ENCODE measurements at places on chromosomes 4 and X.

DNA sequence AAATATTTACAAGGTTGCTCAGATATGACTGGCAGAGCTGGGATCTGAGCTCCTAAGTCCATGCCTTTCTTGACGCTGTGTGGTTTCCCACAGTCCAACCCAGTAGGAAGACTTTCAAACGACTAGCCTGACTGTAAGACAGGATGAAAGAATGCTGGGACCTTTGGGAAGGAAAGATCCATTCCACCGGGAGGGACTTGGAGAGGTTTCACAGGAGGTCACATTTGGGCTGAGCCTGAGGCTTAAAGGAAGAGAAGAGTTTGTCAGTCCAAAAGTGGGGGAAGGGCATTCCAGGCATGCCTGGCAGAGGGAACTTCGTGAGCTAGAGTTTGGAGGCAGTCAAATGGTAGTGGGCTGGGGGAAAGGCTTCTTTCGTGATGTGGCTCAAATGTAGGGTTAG is 1.5 kb downstream of the STARD8 start:
- DNase-seq, result peak; percentile 35

GRCh38 chrX:43456063-43456462 is 200.0 kb upstream of the MAOA start:
- no peak for DNase-seq

GRCh38 chr4:4784379-4784778 is 75.1 kb upstream of the MSX1 start:
- no peak for DNase-seq

DNA sequence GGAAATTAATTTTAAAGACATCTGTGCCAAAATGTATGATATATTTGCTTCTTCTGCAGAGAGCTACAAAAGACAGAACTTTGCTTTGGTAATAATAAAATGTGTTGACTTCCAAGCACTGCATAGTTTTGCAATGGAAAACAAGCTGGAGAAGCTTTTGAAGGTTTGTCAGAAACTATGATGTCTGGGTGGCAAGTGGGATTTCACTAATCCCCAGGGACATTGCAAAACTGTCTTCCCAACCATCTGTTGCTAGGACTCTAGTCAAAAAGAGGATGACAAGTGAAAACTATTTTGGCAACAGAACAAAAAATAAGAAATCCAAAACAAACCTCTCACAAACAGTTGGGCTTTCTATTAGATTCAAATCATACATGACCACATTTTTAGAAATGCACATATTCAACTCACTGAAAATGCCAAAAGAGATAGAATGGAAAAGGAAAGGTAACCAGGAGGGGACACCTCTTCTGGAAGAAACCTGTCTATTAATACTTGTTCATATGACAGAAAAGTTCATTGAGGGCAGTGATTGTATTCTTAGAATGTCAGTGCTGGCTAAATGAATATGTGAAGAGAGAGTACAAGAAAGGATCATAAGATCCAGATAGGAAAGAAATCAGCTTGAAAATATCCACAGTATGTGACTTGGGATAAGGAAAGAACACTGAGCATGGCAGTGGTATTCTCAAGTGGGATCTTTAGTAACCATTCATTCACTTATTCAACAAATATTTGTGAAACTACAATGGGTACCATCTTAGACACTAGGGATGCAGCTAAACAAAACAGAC is 228.0 kb downstream of the RASL11B start:
- no peak for DNase-seq
